Right hindlimb (tissue), 1 donor: ENCODE measurements at places on chromosomes 5 and 9.

GRCh38 chr5:76388791-76389512 is 14.1 kb upstream of the IQGAP2 start:
- no peak for DNase-seq

- peak; percentile 12 for DNase-seq
These were observed 11.3 kb upstream of the SCGB3A1 start for GRCh38 chr5:180602481-180603075.

DNA sequence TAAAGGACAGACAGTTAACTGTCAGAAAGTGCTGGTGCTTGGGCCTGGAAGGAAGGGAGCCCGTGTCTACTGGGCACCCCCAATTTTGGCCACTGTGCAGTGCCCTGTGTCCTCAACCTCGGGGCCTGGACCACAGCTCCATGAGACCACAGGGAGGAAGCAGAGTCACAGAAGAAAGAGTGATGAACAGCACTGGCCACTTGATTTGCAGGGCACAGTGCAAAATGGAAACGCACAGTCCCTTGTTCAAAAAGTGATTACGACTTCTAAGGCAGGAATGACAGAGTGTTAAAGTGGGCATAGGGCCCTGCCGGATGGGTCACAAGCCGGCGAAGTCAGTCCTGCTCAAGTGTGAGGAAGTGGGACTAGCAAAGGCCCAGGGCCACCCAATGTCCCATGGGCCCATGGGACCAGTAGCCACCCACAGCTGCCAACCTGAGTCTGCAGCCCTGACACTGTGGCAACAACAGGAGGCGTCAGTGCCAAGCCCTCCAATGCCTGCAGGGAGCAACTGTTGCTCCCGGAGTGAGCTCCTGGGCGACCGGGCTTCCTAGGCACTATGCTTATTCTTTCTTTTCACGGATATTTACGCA is 85.4 kb downstream of the ADAMTS2 start:
- DNase-seq, result no peak

DNA sequence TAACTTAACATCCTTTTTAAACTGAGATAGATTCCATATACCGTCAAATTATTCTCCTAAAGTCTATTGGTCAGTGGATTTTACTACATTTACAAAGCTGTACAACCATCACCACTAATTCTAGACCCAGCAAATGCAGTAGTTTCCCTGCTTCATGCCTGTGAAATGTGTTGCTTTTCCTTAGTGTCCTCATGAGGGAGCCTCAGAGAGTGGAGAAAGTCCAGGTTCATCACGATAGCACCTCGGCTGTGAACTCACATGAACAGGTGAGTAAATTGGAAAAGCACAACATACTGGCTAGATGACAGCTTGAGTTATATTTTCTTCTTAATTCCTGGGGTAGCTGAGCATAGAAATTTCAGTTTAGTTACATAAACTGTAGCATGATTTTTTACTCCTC is 653.7 kb downstream of the MTRR start:
- DNase-seq, result no peak

- DNase-seq, result no peak
These were observed 800.8 kb upstream of the TYRP1 start for GRCh38 chr9:11892401-11892800.

GRCh38 chr5:119926301-119926700 is 296.9 kb downstream of the FAM170A start:
- no peak for DNase-seq

- no peak for DNase-seq
These were observed 6.2 kb upstream of the SPINK4 start for GRCh38 chr9:33233626-33234342.

DNA sequence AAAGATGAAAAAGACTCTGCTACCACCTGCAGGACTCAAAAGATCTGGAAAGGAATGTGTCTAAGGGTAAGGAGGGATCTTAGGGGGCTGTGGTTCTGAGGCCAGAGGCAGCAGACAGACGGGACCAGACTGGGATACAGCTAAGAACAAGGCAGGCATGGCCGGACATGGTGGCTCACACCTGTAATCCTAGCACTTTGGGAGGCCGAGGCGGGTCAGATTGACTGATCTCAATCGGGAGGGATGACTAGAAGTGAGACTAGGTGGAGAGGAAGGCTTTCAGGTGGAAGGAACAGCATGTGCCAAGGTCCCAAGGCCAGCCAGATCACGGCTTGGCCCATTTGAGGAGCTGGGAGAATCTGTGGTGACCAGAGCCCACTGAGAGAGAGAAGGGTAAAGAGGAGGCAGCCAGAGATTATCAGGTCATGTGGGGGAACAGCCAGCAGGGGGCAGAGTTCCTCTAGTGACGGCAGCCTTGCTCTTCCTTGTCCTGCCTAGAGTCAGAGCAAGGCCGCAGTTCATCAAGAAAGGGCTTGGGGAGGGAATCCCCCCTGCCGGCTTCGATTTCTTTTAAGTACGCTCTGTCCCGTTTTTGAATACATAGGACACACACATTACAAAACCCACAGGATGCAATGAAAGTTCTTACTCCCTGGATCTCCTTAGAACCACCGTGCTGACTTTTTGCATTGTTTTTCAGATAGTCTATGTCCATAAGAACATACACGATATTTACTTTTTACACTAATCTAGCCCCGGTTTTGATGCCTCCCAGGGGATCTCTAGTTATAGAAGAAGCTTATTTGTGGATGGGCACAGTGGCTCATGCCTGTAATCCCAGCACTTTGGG is 2.6 kb upstream of the OLFML2A start:
- DNase-seq, result peak; percentile 89

DNA sequence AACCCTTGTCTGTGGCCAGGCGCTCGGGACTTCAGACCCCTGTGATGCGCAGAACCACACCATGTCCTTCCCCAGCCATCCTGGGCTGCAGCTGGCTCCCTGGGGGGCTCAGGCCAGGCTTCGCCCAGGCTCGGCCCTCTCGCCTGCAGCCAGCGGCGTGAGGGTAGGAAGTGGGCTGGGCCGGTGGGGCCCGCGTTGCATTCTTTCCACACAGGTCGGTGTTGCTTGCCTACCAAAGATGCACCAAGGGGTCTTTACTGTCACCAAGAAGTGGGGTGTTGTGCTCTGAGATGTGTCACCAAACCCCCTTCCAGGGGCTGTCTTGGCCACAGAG is 48.3 kb upstream of the RNF130 start:
- DNase-seq, result no peak
